Stimulated activated CD4-positive, alpha-beta T cell treated with anti-CD3 and anti-CD28 coated beads, Interleukin-4, amount 100 ng/mL, for 48 hours (primary cell): ENCODE measurements at places on chromosomes 1 and 21.

DNA sequence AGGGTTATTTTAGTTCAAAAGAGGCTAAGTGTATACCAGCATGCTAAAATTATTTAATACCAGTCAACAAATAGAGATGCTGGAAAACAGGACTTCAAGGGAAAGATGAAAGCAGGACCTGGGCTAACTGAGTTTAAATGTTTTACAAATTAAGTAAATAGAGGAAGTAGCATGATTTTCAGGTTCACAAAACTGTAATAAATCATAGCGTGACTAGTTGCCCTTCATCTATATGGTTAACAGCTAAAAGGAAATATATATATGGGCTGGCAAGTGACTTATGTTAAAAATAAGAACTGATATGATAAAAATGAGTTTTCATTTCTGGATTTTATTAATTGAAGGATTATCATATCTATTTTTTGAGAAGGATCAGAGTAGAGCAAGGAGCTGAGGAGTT is 25.6 kb downstream of the DPYD start:
- DNase-seq, result no peak

- DNase-seq, result no peak
Observed at GRCh38 chr1:57341721-57342120, 82.1 kb downstream of the DAB1 start.

GRCh38 chr1:203926025-203926540 is 64.7 kb downstream of the SNRPE start:
- DNase-seq, result no peak

DNA sequence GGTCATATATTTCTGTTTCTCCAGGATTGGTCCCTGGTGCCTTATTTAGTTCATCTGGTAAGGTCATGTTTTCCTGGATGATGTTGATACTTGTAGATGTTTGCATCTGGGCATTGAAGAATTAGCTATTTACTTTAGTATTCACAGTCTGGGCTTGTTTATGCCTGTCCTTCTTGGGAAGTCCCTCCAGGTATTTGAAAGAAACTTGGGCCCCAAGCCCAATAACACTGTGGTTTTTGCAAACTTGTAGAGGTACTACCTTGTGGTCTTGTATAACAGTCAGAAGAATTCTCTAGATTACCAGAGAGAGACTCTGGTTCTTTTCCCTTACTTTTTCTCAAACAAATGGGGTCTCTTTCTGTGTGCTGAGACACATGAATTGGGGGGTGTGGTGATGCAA is 251.4 kb upstream of the B3GALT2 start:
- no peak for DNase-seq

DNA sequence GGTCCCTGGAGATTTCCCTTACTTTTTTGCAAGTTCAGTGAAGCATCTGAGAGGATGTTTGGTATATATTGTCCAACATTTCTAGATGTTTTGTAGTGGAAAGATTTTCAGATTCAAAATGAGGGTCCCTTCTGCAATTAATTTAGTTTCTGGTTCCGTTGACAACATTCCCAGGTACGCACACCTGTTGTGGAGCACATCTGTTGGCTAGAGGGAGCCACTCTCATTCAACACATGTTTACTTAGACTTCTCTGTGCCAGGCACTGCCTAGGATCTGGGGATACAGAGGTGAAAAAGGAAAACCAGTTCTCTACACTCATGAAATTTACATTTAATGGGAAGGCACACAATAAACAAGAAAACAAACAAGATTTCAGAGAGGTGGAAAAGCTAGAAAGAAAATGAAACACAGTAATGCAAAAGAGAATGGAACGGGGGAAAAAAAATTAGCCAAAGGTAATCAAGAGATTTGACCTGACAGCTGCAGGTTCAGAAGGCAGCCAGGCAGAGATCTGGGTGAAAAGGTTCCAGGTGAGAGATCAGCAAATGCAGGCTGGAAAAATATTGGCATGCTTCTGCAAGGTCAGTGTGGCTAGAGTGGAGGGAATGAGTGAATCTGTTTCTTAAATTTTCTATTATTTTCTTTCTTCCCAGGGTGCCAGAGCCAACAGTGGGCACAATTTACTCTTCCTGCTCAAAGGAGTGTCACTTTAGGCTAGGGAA is 48.4 kb upstream of the KAZN start:
- no peak for DNase-seq

GRCh38 chr1:177585302-177586220 is 384.3 kb downstream of the SEC16B start:
- DNase-seq, result no peak

GRCh38 chr1:30768159-30768829 is 10.7 kb upstream of the LAPTM5 start:
- DNase-seq, result no peak

GRCh38 chr1:208825300-208825699 is 581.1 kb upstream of the PLXNA2 start:
- no peak for DNase-seq

GRCh38 chr1:30101487-30102227 is 621.7 kb downstream of the MATN1 start:
- DNase-seq, result no peak

DNA sequence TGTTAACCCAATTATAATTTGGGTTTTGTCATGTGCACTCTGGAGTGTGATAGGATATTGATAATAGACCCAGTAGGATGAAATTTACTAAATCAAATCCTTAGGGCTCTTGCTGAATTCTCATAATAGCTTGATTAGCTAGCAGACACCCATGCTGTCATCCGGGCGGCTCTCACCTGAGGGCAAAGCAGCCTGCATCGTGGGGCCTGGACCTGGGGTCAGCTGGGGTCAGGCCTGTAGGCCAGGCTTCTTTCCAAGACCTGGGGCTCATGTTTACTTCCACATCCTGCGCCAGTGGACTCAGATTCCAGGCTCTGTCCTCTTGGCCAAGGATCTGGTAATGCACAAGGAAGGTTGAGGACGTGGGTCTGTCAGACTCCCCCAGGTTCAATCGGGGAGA is 486.3 kb downstream of the NPHP4 start:
- no peak for DNase-seq

GRCh38 chr1:14308460-14308859 is 290.0 kb upstream of the KAZN start:
- DNase-seq, result no peak

- no peak for DNase-seq
Observed at GRCh38 chr1:47986761-47987200, 10.4 kb downstream of the TRABD2B start.

GRCh38 chr1:97603218-97603617 is 317.6 kb downstream of the DPYD start:
- no peak for DNase-seq

- no peak for DNase-seq
Observed at GRCh38 chr1:235054466-235054865, 74.2 kb downstream of the TOMM20 start.

DNA sequence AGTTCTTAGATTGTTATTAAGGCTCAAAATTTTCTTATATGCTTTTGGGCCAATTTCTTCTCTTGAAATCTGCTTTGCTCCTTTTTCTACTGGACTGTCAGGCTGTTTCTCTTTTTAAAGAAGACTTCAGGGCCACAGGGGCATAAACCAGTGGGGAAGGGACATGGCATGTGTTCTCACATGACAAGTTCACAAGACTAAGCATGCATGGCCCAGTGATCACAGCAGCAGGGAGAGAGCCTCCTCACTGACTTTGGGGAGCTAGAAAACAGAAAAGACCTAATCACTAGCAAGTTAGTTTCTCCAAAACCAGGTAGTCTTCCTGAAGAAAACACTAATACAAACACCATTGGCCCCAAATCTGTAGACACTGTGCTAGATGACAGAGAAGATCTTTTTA is 64.8 kb downstream of the RAB3GAP2 start:
- no peak for DNase-seq

DNA sequence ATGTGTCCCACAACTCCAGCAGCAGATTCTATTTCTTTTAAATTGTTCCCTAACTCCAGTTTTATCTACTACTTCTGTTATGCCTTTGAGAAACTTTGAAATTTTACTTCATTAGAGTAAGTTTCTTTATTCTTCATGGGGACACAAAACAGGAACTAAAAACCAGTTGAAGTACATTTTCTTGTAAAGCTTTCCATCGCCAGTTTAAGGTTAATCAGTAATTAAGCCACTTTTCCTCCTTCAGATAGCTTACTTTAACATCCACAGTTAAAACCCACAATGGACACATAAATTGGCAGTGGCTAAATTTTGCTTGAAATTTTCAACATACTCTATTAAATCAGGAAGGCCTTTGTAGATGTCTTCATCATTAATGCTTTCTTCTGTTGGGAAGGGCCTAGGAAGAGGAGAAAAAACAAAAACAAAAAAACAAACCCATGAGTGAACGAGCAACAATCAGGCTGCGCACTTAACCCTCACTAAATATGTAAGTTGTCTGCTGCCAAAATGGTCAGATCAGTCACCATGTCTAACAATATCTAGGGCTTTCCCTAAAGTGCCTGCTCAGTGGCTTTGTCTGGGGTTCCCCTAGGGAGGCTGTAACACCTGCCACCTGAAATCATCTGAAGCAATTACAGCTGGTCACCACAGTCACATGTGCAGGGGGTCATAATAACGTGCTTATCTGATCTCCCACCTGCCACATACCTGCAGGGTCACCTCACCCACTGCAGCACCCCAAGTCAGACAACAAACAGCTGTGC is 187.9 kb downstream of the VAV3 start:
- no peak for DNase-seq

GRCh38 chr1:197598935-197599334 is 176.3 kb downstream of the DENND1B start:
- no peak for DNase-seq

DNA sequence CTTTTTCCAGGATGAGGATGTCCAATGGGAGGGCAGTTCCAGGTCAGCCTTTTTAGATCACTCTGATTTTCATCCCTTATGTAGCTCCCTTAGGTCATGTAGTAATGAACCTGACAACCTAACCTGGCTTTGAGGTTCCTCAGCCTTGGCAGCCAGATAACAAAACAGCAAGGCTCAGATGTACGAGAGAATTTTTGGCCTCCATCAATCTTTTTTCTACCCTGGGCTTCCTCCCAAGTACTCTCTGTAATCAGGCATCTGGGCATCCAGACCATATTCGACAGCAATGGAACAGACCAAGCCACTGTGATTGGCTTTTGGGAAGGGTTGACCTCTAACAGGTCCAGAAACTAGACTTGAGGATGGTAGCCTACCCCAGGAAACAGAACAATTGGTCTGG is 38.6 kb downstream of the KCNH1 start:
- no peak for DNase-seq

GRCh38 chr1:16464917-16465625 is 24.5 kb downstream of the NECAP2 start:
- no peak for DNase-seq

GRCh38 chr1:161267321-161267720 is 8.8 kb downstream of the PCP4L1 start:
- DNase-seq, result no peak

GRCh38 chr1:221777431-221778072 is 35.7 kb upstream of the DUSP10 start:
- peak; percentile 38 for DNase-seq

- DNase-seq, result no peak
Observed at GRCh38 chr1:169025412-169025811, 81.1 kb upstream of the ATP1B1 start.

DNA sequence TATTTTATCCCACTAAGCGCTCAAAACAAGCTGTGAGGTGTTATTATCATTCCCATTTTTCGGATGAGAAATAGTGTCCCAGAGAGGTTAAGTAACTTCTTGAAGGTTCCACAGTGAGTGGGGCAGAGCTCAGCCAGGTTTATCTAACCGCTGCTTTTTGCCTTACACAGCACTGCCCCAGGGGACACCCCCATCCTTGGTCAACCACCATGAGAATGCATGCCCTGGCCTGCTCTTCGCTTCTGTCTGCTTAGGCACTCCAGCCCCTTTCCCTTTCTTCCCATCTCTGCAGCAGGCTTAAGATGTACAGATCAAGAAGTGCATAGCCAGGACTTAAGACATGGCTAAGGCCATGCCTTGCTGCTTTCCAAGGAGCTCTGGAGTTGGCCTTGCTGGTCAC is 159.0 kb upstream of the CD34 start:
- no peak for DNase-seq
